ENCODE measurements at places on chromosomes 5 and 9.

DNA sequence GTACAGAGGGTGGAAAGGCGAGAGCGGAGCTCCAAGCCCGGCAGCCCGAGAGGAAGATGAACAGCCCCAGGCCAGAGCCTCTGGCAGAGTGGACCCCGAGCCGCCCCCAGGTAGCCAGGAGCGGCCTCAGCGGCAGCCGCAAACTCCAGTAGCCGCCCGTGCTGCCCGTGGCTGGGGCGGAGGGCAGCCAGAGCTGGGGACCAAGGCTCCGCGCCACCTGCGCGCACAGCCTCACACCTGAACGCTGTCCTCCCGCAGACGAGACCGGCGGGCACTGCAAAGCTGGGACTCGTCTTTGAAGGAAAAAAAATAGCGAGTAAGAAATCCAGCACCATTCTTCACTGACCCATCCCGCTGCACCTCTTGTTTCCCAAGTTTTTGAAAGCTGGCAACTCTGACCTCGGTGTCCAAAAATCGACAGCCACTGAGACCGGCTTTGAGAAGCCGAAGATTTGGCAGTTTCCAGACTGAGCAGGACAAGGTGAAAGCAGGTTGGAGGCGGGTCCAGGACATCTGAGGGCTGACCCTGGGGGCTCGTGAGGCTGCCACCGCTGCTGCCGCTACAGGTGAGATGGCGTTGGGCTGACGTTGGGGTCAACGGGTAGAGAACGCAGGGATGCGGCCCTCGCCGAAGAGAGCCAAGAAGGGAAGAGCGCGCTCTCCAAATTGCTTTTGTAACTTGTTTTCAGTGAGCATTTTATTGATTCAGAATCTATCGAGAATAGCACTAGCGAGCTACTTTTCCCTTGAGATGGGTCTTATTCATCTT lies at the start of gene PTGER4:
TSS of gene PTGER4 (plus strand) at position 3 of the 769 bp plus-strand sequence. CDS start 1,079 bp downstream, outside the sequence.
- DNase-seq, result no peak

DNA sequence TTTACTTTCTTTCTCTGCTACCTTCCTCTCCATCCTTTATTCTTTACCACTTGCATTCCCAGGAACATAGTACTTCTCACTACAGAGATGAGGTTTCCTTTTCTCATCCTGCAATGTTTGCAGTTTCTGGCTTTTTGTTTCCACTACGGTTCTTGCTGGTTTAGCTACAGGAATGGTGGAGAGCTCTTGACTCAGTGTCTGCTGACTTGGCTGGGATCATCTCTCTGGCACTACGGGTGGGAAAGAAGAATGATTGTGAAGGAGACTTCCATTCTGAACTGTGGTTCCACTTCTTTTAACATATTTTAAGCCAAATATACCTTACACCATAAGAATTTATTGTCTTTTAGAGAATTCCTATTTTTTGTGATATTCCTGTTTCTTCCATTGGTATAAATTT lies 65.1 kb downstream of the NREP start:
- no peak for DNase-seq

GRCh38 chr5:94682814-94683520 lies 64.5 kb downstream of the SLF1 start:
- no peak for DNase-seq

DNA sequence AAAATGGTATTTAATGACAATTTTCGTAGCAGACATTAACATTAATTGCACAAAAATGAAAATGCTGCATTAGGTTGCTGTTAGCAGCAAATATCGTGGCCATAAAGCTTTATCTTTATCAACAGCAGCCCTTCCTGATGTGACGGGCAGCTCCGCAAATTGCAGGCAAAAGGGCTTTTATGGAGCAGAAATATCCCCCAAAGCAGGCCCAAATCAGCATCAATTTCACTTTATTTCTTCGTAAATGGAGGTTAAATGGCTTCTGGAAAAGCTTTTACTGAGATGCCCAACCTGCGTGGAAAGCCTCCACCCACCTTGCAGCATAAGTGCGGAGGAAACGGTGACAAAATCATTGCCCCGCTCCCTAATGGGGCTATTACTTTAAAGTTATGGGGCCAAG lies 77.9 kb upstream of the BARHL1 start:
- no peak for DNase-seq

DNA sequence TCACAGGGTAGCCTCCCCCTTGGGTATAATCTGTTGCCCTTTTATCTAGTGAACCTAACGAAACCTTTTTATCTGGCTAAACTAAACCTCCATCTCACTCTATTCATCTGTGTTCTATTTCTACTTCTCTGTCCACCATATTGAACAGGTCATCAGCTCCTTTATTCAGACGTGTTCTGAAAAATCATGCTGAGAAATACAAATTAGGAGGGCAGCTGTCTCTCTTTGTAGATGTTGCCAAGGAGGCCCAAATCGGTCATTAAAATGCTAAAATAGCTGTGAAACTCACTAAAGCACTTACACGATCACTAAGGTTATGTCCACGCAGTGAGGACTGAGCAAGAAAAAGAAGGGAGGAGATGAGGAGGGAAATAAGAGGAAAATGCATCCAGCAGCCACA lies 115.6 kb upstream of the RETREG1 start:
- DNase-seq, result no peak

GRCh38 chr5:169494383-169494935 lies 89.1 kb upstream of the SPDL1 start:
- no peak for DNase-seq

DNA sequence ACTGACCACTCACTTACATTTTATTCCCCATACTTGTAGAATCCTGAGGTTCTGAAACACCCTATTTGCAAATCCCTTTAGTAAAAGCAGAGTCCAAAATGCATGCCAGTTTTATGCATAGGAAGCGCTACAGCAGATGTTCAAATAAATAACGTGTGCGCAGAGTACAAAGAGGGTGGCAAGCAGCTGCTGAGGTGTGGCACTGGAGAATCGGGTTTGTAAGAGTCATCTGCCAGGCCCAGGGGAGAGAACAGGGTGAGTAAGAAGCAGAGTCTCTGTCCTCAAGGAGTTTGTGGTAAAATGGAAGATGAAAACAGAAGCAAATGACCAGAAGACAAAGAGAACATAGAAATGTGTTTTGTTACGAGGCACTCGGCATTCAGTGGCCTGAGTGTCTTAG lies 288.8 kb downstream of the GLIS3 start:
- DNase-seq, result no peak

Data from AG04449 (cell line).